Stimulated activated CD4-positive, alpha-beta T cell treated with anti-CD3 and anti-CD28 coated beads, Interleukin-1b, Interleukin-23, amount 100 ng/mL, for 4 hours (primary cell): ENCODE measurements at places on chromosomes 3 and 15.
A peak's percentile ranks its signal among the peaks of the same experiment; 100 is the strongest.

- no peak for DNase-seq
Measured at GRCh38 chr3:123706871-123707270, 122.0 kb upstream of the HACD2 start.

DNA sequence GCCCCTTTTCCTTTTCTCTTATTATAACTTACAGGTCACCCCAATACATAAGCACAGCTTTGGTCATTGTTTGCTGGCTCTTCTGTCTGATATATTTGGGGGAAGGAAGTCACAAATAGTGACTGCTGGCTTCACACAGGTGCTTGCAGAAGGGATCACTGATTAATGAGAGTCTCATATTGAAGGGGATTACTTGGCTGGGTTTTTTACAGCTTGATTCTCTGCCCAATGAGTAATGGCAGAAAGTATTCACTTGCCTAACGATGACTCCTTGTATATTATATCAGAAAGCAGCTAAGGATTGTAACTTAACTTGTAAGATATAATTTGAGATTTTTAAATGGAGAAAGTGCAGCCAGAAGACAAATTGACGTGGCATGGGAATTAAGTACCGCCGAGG, 119.3 kb upstream of the PFN2 start:
- DNase-seq: no peak

DNA sequence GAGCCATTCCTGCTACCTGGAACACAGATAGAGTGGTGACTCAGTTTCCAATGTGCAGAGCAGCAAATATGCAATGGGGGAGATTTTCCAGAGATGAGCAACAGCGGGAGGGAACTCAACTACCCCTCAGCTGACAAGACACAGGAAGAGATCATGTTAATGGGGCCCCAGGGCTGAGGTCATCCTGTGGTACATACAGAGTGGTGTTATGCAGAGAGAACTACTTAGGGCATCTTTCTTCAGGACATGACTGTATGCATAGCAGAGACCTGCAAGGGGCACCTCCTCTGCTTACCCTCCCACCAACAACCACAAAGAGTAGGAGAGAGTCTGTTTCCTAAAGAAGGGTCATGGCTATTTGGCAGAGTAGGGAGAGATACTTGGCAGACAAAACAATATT, 6.8 kb upstream of the TBC1D5 start:
- no peak for DNase-seq

- DNase-seq: no peak
Measured at GRCh38 chr15:77895742-77896141, 181.8 kb downstream of the TBC1D2B start.

DNA sequence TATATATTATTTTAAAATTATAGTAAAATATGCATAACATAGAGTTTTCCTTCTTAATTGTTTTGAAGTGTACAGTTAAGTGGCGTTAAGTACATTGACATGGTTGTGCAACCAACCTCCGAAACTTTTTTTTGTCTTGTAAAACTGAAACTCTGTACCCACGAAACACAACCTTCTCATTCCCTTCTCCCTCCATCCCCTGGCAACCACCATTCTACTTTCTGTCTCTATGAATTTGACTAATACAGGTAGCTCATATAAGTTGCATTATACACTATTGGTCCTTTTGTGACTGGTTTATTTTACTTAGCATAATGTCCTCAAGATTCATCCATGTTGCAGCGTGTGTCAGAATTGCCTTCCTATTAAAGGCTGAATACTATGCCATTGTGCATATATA, 179.4 kb downstream of the SATB1 start:
- DNase-seq: no peak

- no peak for DNase-seq
Measured at GRCh38 chr3:28569357-28569756, 220.7 kb upstream of the AZI2 start.

DNA sequence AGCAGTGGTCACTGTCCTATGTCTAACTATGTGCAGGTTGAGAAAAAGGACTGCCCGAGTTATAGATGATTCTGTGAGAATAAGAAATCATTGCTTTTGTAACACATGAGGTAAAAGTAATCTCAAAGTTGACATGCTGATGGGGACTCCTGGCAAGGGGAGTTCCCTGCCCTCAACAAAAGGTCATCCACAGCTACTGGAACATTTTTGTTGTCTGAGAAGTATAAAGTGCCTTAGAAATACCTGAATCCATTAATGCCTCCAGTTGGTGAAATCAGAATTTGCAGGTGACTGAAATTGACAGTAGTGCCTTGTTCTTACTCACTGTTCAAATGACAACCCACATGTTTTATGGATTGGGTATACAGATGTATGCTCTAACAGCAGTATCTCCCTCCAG, 43.7 kb upstream of the RBM5 start:
- no peak for DNase-seq

- peak; percentile 71 for DNase-seq
Measured at GRCh38 chr15:57559875-57560274, 31.8 kb upstream of the MYZAP start.

DNA sequence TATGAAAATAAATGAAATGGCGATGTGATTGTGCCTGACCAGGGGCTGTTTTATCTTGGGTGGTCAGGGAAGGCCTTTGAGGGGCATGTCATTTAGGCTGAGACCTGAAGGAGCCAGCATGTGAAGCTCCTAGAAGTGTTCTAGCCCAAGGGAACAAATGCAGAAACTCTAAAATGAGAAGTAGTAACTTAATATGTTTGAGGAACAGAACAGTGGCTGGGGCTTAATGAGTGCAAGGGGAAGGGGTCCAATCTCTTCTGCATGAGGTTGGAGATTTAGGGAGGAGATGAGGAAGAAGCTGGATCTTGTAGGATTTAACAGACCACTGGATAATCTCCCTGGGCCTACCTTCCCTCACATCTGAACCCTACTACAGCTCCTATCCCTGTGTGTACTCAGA, 110.5 kb downstream of the AKAP13 start:
- DNase-seq: no peak

- DNase-seq: no peak
Measured at GRCh38 chr3:115239717-115240116, 92.6 kb upstream of the ZBTB20 start.

GRCh38 chr3:105246536-105246935, 120.2 kb upstream of the ALCAM start:
- DNase-seq: no peak

DNA sequence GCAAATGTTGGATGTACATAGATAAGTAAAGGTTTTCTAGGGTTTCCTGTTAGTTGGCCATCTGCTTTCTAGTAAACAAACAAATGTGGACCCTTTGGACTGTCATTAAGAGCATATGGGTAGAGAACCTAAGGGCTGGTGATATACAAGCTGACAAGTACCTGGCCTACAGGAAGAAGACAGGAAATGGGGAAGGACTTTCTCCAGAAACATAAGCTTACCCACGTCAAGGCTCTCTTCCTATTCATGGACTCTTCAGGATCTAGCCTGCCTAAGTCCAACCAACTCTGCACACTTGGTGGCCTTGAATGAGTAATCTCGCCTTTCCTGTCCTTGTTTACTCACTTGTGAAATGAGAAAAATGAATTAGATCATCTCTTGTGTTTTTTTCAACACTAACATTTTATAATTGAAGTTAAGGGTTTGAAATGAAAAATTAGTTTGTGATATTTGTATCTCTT, 22.2 kb upstream of the GOLIM4 start:
- no peak for DNase-seq

DNA sequence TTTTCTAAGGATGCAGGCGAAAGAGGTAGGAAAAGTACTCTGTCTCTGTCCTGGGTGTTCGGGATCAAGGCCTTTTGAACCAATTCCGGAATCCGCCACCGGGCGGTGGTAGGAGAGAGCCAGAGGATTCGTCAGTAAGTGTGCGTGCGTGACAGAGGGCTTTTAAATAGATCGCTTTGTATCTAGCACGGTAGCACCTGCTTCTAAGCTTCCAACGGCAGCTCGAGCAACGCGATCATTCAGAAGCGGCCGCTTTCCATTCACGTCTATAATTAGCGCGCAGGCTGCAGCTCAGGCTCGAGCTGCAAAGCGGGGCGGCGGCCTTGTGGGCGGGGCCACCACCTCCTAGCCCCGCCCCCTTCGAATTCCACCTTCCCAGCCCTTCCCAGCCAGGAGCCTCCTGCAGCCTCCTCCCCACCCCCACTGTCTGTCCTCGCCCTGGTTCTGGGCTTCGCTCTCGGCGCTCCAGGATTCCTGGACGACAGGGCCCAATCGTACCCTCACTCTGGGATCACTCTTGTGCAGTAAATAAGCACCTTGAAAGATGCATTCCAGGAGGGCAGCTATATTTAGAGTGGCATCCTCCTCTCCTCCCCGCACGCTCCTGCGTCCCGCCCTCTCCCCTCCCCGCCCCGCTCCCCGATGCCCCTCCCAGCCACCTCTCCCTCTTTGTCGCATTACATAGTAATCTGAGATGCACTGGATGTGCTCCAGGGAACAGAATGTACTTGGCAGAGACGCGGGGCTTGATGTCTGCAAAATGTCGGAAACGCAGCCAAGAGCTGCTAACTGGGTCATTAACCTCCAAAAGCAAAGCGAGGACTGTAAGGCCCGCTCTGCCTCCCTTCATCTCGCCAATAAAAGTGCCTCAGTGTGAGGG, 224.1 kb upstream of the TPRG1 start:
- DNase-seq: no peak

GRCh38 chr3:190092250-190092649, 28.4 kb downstream of the P3H2 start:
- no peak for DNase-seq

DNA sequence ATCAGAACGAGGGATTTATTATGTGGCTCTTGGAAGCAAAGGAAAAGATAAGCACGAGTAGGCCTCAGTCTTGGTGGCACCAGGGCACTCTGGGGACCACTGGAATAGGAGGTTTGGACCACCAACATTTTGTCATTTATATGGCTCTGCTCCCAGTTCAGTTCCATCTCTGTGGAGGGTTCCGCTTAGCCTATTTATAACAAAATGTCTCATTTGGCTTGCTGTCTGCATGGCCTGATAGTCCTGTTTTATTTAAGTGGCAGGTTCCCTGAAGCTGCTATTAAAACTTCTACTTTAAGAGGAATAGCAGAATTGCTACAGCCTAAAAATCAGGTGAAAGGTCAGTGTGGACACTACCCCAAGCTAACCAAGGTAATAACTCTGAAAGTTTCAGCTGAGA, 27.2 kb downstream of the MAP2K5 start:
- no peak for DNase-seq
